Hepatocyte (in vitro differentiated cells): ENCODE measurements at places on chromosomes 5 and 9. TPM values are rescaled to one million over a fixed set of nuclear protein-coding genes. Genes with fewer than 3 reads are reported as not detected.

Gene C1QTNF2
- total RNA-seq: 1.1 and 3.0 TPM in 2 replicates

Gene C5orf58
- not detected in 2 replicates for total RNA-seq

DNA sequence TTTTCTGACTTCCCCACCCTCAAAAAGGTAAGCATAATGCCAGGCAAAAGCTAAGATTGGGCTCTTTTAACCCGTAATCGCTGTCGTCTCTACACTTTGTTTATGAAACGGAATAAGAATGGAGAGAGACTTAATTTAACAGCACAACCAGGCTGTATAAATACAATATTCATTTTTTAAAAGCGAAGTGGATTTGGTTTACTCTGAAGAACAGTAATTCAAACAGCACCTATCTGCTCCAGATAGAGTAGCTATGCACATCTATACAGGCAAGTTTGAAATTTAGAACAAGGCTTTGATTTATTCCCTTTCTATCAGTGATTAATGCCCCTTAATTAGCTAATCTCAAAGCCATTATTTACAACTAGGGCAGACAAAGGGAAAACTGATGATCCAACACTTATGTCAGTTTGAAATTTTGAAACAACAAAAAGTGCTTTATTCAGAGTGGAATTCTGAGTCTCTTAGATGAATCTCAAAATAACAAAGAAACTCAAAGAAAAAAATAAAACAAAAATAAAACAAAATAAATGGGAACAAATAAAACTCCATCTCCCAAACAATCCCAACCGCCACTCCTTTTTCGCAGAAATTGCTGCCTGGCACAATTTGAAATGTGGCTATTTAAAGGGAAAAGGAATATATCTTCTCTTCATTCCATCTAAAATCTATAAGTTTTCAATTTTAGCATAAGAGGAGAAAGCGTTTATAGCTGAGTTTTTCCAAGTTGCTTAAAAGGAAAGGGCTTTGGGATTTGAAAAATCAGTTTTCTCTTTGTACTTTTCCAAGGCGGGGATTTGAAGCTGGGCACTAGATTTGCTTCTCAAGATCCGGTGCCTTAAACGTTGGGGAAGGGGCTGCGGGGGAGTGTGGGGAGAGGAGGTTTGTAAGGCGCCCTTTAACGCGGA is 298.6 kb downstream of the PARP8 start:
- no peak for DNase-seq

DNA sequence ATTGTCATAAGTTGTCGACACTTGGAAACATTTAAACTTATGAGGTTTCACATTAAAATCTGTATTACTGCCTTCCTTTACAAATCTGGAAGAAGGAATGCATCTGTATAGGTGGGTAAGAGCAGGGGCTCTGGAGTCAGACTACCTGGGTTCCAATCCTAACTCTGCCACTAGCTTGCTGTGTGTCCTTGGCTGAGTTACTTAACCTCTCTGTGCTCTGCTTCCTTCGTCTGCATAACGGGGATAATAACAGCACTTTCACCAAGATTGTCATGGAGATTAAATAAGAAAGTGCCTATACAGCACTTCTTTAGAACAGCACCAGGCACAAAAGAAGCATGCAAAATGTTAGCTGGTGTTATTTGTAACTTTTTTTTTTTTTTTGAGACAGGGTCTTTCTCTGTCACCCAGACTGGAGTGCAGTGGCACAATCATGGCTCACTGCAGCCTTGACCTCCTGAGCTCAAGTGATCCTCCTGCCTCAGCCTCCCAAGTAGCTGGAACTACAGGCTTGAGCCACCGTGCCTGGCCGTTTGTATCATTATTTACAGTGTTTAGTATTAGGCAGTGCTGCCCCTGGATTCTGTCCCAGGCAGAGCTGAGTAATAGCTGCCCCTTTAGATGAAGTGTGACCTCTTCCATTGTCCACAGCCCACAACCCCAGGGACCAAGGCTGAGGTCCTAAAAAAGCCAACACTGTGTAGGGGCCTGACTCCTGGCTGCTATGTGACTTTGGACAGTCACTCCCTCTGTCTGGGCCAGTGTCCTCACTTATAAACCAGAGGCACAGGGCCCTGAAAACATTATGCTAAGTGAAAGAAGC is 25.4 kb upstream of the TTLL11 start:
- DNase-seq: no peak

DNA sequence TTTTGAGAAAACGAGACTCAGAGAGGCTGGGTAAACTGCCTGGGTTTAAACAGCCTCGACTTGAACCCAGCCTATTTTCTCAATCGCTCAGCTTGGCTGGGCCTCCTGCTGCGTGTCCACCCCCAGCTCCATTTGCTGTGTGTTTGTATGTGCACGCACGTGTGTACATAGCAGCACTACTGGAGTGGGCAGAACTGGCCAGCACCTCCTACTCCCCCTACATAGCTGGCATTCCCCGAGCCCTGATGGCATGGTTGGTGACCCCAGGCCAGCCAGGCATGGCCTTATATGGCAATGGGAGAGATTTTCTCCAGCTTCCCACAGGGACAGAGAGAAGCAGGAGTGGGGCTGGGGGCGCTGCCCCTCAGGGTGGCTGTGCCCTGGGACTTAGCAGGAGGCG is 4.1 kb downstream of the AIF1L start:
- DNase-seq: no peak

DNA sequence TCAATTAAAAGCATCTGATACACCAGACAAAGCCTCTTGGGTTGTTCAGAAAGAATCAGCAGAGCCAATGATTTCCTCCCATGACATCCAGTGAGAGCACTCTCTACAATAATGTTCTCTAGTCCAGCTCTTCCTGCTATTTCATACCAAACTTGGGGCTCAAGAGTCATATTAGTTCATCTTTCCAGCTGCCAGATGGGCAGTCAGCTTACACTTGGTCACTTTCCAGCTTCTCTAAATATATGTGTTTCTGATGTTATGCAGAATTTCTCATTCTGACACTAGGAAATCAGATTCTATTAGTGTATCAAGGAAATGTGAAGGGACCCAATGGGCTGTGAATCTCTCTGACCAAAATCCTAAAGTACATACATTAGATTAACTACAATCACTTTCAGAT is 148.9 kb downstream of the ENC1 start:
- DNase-seq: no peak
